Activated CD4-positive, alpha-beta T cell treated with anti-CD3 and anti-CD28 coated beads for 48 hours (primary cell): ENCODE measurements at places on chromosomes 2 and 18.

DNA sequence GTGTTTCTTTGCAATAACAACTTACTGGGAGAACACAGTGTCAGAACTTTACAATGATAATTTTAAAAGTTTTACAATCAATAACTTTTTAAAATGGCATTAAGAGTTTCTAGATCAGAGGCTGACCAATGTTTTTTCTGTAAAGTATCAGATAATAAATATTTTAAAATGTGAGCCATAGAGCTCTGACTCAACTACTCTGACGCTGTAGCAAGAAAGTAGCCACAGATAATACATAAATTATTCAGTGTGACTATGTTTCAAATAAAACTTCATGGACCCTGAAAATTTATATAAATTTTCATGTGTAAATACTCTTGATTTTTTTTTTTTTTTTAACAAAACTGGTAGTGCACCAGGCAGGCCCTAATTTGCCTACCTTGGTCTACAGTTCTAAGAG is 77.4 kb downstream of the CUL3 start:
- no peak for DNase-seq

GRCh38 chr2:232308986-232309385 is 69.6 kb upstream of the ALPP start:
- no peak for DNase-seq

DNA sequence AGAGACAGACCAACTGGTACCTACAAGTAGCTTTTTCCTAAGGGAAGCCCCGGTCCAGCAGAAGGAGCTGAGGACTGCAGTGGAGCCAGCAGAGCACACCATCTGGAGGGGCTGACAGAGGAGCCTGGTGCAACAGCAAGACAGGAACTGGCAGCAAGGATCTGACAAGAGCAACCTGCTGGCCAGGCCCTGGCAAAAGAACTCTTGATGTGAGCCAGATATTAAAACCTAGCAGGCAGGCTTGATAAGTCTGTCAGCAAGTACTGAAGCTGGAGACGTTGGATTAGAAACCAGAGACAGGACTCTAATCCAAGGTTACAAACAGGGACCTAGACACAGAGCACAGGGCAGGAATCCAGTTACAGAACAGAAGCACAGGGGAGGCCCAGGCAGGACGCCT is 260.7 kb upstream of the MGAT5 start:
- DNase-seq: no peak

GRCh38 chr2:101710471-101711318 is 13.2 kb downstream of the MAP4K4 start:
- DNase-seq: no peak

- DNase-seq: no peak
Measured at GRCh38 chr2:182134201-182134600, 148.5 kb downstream of the PPP1R1C start.

DNA sequence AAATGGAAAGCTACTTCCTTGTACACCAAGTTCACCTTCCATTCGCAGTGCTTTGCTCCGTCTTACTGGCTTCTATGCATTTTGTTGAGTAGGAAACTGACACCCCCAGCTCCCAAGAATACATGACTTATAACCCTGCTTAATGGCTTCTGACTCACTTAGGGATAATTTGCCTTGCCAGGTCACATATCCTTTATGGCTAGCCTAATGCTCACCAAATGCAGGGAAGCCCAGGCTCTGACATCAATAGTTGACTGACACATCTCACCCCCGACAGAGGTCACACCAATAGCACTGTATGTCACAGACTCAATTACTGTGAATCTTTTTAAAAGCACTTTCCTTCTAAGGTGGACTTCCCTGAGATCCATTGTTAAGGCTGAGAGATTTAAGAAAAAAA is 147.2 kb downstream of the DTNA start:
- DNase-seq: no peak

DNA sequence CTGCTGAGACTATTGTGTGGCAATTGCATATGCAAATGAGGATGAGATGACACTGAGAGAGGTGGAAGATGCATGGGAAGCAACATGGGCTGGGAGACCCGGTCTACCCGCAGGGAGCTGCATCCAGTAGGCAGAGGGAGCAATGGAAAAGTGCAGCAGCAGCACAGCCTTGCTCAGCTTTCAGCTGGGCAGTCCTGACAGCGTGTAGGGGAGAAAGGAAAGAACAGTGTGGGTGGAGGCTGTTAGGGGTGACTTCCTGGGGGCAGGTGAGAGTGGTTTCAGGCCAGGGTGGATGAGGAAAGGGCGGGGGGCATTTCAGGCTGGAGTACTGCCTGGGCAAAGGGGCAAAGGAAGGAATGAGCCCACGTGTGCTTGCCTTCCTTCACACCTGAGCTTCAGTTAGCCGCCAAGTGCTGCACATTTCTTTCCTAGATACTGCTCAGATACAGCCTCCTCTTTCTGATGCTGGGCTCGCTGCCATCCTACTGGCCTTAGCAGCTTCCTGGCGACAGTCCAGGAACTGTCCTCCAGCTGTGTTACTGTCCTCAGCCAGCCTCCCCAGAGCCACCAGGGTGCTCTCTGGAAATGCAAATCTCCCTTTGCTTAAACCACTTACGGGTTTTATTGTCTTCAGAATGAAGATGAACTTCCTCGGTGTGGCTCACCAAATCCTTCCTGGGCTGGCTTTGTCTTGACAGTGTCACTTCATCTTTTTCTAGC is 276.3 kb downstream of the TSN start:
- DNase-seq: no peak

- no peak for DNase-seq
Measured at GRCh38 chr2:65458999-65459398, 26.6 kb upstream of the SPRED2 start.
